CD4-positive, alpha-beta T cell (primary cell): ENCODE measurements at places on chromosomes 6 and 20.
A peak's percentile ranks its signal among the peaks of the same experiment; 100 is the strongest.

GRCh38 chr6:159217595-159218275 lies 48.5 kb downstream of the FNDC1 start:
- DNase-seq = no peak

DNA sequence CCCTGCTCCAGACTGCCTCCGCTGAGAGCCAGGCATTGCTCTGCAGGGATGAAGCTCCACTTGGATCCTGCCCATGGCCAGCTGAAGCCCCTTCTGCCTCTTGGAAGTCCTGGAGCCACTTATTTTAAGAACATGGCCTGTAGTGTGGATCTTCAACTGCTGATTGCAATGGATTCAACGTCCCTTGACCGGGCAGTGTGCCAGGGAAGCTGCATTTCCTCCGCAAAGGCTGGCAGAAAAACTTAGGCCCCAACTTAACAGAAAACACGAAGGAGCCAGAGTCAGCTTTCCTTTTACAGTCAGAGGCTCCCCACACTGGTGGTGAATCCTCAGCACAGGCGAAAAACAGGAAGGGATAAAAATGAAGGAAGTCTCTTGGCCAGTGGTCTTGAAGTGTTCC lies 26.3 kb upstream of the FOXQ1 start:
- no peak for DNase-seq

DNA sequence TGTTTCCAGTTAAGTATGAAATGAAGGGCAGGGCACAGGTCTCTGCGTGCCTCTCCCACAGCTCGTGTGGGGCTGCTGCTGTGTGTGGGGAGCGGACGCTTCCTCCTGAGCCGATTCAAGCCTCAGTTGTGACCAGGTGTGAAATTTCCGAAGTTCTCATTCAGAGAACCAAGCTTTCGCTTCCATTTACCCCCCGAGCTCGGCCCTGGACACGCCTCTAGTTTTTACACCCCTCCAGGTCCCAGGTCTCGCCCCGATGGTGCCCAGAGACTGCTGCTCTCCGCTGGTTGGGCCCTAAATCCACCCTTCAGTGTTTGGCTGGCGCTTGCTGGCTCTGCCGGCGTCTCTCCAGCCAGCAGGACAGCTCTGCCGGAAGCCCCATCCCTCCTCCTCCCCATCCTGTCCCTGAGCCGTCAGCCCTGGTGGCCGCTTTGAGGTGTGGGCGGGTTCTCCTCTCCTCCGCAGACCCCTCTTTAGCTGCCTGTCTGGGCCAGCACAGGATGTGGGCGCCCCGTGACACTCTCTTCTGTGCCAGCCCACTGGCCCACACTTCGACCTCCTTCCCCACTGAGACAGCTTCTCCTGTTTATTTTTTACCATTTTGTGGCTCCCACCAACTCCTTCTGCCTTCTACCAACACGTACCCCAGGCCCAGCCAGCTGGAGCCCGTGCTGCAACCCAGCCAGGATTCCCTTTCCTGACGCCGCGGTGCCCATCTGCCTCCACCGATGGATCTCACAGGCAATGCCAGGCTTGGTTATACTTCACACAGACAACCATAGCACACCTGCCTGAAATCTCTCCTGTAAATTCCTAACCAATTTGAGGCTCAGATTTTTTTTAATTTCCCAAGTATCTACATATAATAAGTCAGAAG lies 142.8 kb downstream of the DLL1 start:
- peak; percentile 29 for DNase-seq

GRCh38 chr6:105102186-105102585 lies 77.6 kb downstream of the POPDC3 start:
- DNase-seq = no peak

- DNase-seq = no peak
Measured at GRCh38 chr6:117352466-117353081, 73.2 kb downstream of the ROS1 start.

GRCh38 chr6:13762611-13763441 lies 51.2 kb upstream of the RANBP9 start:
- DNase-seq = no peak

DNA sequence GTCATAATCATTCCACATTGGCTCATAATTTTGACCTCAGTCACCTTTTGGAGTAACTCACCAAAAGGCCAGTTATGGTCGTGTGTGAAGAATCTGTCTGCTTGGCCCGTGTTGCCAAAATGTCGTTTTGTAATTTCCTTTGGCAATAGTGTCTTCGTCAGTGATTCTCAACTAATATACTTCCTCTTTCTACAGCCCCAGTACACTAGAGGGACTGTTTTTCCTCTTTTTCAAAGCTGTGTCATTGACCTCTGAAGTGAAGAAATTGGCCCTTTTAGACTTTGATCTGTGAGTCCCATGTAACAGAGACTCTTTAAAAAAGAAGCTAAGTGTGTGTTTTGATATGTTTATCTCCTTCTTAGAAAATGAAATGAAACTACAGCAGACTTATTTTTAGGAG lies 5.2 kb downstream of the FOXO3 start:
- DNase-seq = no peak

DNA sequence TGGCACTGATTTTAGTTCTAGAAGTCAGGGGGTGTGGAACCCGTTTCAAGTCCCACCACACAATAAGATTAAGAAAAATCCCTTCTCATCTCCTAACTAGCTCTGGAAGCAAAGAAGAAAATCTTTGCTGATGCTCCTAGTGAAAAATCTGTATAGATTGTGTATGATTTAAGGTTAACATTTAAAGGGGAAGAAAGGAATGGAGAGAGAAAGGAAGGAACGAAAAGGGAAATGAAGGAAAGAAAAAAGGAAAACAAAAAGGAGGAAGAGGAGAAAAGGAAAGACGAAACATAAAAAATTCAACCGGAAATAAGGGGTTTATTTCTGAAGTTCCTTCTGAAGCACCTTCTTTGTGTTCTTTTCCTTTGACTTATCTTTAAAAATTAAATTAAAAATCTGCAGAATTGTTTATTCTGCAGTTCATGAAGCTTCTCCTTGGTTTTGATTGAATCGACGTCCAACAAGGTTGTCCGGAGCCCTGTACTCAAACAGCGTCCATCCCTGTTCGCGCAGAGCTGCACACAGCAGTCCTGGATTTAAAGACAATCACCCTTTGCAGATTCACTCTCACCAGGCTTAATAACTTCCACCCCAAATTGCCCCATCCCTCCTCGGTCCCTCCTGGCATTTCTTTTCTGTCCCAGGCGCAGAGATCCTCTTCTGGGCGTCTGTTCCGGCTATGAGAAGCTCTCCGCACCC lies 1.6 kb upstream of the TFAP2B start:
- DNase-seq = no peak
